Posterior cingulate gyrus (tissue), 11 donors: ENCODE measurements at places on chromosomes 1 and 21.

- DNase-seq: no peak
These were observed 188.3 kb upstream of the GREM2 start for GRCh38 chr1:240800291-240800690.

DNA sequence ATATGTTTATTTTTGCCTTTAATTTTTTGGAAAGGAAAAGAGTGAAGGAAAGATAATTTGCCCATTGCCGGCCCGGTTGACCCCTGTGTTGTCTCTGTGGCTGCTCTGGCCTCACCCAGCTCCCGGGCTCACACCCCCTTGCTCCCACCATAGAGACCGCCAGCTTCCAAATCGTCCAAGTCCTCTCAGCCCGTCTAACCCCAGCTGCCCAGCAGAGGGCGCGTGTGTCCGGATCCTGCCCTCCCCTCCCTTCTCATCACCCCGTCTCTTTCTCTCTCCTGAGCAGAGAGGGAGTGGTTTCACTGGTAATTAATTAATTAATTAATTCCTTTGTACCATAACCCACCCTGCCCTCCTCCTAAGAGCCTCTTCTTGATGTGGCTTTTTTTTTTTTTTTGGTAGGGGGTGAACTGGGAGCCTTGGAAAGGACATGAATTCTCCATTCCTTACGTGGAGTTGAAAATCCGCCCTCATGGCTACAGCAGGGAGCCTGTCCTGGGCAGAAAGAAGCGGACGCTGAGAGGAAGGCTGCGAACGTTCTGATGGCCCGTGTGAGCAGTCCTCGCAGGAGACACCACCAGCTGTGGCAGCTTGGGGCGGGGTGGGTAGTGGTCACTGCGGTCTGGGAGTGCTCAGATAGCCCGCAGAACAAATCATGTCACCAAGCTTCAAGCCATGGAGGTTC is 45.9 kb downstream of the KIAA0040 start:
- peak; percentile 48 for DNase-seq

DNA sequence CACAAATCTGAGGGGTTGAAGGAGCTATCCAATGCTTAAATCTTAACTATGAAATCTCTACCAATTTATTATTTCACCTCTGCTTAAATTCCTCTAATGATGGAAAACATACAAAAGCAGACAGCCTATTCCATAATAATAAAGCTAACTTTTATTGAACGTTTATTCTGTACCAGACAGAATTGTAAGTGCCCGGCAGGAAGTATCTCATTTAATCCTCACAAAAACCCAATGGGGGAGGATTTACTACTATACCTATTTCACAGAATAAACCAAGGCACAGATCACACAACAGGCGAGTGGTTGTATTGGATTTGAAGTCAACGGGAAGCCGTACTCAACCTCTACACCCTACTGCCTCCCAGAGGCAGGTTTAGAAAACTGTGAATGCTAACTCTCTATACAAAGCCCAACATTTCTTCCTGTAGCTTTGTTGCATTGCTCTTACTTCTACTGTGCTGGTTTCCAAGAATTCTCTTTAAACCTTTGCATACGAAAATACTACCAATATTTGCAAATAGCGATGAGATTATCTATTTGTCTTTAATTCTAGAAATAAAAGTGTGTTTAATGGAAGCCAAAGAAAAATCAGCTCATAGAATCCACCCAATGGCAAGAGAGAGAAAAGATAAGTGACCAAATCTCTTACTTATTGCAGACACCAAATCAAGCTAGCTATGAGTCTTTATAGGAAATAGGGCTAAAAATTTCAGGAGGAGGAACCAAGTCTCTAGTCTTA is 33.5 kb upstream of the C1orf53 start:
- no peak for DNase-seq

GRCh38 chr1:94396356-94397010 is 21.7 kb upstream of the ABCD3 start:
- no peak for DNase-seq

DNA sequence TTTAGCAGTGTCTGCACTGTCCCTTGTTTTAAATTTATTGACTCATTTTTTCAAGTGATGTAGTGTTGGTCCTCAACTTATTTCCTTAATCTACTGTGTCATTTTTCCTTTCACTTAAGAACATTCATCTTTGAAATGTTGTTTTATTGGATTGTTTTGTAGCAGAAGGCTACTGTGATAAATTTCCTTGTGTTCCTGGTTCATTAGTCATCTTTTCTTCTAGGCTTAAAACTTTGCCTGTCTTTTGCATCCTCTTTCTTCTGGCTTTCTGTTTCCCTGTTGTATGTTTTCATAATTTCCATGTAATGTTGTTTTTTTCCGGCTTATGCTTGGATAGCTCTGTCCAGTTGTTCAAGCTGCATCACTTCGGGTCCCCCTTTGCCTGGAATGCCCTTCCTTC is 61.9 kb downstream of the UBE2T start:
- DNase-seq: no peak

- DNase-seq: no peak
These were observed 56.3 kb downstream of the PALMD start for GRCh38 chr1:99702221-99702620.

- DNase-seq: no peak
These were observed 32.8 kb downstream of the DPT start for GRCh38 chr1:168696125-168696760.
